AG04449 (cell line): ENCODE measurements at places on chromosomes 7 and 10.

GRCh38 chr10:21398563-21399231 is 126.8 kb downstream of the SKIDA1 start:
- DNase-seq, result no peak

GRCh38 chr7:80133361-80134114 is 1.1 kb upstream of the GNAI1 start:
- DNase-seq, result no peak

DNA sequence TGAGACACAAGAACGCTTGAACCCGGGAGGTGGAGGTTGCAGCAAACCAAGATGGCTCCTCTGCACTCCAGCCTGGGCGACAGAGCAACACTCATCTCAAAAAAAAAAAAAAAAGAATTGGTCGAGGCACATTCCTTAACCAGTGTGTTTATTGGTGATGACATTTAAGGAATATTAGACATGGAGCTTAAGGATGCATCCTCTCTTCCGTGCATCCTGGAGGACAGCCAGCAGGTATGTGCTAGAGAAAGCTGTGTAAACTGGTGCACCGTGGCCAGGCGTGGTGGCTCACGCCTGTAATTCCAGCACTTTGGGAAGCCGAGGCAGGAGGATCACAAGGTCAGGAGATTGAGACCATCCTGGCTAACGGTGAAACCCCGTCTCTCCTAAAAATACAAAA is 11.8 kb downstream of the ZKSCAN1 start:
- DNase-seq, result no peak

DNA sequence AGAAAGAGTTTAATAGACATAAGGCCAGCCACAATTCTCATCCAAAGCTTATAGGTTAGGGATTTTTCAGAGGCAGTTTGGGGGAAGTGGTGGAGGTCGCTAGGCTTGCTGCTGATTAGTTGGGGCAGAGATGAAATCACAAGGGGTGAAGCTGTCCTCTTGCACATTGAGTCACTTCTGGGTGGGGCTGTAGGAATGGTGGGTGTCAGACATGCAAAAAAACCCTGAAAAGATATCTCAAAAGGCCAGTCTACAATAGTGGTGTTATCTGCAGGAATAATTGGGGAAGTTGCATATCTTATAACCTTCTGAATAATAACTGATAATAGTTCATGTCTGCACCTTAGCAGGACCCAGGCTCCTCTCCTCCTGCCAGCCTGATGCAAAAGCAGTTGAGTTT is 2.1 kb downstream of the FAM24B start:
- DNase-seq, result no peak

- no peak for DNase-seq
Measured at GRCh38 chr10:75108684-75109458, 2.6 kb upstream of the SAMD8 start.

DNA sequence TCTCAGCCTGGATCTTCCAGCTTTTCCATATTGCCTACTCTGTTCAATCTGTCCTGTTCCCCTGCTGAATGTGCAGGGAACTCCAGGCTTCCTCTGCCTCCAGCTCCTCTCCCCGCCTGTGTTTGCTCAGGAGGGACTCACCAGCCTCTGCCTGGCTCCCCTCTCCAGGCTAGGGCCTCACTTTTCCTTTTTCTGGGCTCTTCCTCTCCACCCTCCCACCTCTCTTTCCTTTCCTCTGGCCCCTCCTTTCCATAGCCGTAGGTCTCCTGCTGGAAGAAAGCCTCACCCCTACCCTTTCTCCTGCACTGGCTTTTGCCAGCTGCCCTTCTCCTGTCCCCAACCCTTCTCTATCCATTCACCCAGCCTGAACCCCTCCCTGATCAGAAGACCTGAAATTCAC is 25.0 kb downstream of the PILRA start:
- DNase-seq, result no peak

GRCh38 chr10:27225011-27225590 is 15.5 kb downstream of the ACBD5 start:
- DNase-seq, result no peak

DNA sequence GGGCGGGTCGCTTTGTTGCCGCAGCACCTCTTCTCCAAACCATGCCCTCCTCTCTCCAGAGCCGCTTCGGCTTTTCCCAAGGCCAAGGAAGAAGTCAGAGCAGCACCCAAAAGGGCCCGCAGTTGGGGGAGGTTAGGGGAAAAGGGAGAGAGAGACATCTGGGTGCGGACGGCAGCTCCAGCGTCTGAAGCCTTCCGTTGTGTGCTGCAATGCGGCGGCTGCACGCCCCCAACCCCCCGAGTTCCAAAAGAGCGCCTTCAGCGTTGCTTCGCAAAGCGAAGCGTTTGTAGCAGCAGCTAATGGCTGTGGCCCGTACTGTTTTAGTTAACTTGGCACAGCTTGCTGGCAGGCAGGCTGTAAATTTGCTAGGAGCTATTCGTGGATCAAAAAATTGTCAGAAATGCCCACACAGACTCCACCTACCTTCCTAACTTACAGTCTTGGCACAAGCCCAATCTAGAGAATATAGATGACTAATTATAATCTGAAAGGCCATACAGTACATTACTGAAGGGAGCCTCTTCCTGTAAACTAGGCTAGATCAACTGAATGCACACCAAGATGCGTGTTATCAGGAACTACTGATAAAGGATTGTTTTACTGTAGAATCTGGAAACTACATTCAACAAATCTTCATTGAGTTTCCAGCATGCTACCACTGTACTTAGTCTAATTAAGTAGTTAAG is 1.1 kb upstream of the KBTBD2 start:
- no peak for DNase-seq

- DNase-seq, result no peak
Measured at GRCh38 chr10:128026615-128027300, 99.5 kb downstream of the MKI67 start.

DNA sequence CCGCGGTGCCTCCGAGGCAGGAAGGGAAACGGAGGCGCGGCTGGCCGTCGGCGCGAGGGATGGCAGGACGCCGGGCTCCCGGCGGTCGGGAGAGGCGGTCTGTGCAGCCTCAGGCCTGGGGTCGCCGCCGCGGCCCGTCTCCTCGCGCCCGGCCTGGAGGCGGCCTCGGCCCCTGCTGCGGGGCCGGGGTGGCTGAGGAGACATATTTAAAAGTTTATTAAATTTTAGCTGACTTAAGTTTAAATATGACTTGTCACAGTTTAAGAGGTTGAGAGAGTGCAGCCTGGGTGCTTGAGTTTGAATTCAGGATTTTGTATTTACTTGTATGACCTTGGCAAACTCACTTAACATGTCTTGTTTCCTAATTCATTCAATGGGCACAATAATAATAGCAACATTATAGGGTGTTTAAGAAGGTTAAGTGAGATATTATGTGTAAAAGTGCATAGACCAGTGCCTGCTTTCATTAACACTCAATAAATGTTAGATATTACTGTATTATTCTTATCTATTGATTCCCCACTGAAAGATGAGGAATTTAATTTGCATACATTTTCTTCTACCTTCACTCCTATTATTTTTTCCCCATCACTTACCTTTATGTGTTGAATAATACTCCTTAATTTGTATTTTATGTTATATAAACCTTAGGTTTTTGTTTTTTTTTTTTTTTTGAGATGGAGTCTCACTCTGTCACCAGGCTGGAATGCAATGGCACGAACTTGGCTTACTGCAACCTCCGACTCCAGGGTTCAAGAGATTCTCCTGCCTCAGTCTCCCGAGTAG is 718 bp downstream of the DYNC2I1 start:
- DNase-seq, result no peak

DNA sequence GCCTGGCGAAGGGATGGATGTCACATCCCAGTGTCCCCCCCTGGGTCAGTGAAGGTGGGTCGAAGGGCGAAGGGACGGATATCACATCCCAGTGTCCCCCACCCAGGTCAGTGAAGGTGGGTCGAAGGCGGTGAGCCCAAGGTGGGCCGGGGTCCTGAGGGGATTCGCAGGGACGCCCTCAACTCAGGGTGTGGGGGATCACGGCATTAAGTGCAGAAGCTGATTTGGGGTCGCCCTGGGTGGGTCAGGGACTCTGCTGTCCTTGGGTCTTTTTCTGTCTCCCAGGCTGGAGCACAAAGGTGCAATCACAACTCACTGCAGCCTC is 21.9 kb downstream of the ADAP1 start:
- no peak for DNase-seq
